Stimulated activated CD4-positive, alpha-beta T cell treated with anti-CD3 and anti-CD28 coated beads, Interleukin-1b, Interleukin-23, amount 100 ng/mL, for 1 hour (primary cell): ENCODE measurements at places on chromosomes 7 and 10.

DNA sequence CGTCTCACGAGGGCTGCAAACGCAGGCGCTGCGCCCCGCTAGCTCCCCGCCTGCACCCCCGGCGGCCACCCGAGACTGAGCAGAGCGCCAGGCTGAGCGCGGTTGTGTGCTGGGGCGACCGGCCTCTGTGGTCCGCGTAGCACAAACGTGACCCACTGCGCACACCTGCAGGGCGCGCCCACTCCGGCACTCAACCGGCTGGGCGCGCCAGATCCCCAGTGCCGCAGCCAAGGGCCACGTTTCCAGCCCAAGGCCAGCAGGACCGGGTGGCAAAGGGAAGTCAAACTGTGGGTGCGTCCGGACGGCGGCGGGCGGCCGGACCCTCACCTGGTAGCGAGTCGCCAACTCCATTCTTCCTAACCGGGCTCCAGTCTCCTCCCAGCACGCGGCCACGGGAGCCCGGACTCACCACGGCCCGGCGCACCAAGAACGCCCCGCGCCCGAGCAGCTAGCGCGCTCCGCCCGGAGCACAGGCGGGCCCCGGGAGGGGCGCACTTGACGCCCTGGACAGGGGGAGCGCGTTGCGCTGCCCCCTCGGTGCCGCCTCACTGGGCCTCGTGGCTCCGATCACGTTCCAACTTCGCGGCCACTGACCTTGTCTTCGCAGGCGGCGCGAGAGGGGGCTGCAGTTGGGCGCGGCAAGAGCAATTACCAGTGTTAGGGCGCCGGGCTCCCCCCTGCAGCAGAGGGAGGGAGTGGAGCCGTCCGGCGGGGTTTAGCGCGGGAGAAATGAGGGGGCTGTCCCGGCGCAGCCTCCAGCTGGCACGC lies at the start of gene CDCA7L:
Gene CDCA7L, minus strand, starts transcription at position 446 of the 768 bp plus-strand sequence. Its CDS starts 95 bp downstream, at position 351.
- DNase-seq = peak; percentile 29

DNA sequence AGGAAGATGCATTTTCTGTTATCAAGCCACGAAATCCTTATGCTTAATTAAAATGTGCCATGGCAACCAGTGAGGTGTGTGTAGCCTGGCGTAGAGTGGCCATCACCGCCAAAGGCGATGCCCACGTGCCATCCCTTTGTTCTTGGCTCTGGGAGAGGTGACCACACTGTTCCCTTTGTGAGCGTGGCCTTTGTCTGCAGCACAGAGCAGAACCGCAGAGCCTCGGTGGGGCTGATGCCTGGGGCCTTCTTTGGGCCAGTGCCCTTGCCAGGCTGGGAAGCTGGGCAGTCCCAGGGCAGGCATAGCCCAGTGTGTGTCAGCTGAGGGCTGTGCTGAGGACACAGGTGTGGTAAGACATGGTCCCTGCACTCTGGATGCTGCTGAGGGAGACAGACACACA lies 48.3 kb downstream of the BUB3 start:
- DNase-seq = no peak

DNA sequence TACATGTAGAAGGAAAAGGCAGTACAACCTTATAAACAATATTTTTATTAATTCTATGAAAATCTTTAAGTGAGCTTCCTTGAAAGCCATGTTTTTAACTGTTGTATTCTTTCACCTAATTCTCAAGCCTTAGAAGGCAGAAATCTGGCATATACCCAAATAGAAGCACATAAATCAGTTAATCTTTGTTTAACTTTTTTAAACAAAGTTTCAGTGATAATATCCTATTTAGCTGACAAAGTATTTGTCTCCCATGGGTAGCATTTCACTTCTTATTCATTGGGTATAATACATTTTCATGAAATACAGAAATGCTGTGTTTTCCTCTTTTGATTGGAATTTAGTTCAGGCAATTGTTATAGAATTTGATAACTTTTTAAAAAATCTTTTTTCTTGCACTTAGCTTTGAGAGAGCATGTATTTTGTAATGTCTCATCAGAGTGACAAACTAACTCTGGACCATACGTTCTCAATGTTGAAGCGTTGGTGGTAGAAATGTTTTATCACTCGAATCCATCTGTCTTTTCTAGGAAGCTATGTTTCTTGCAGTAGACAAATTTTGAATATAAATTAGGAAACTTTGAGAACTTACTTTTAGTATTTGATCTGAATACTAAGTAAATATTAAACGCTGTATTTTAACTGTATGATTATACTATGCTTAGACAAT lies 78.1 kb downstream of the CREM start:
- no peak for DNase-seq

GRCh38 chr7:151244841-151245346 lies 3.6 kb downstream of the SMARCD3 start:
- no peak for DNase-seq

DNA sequence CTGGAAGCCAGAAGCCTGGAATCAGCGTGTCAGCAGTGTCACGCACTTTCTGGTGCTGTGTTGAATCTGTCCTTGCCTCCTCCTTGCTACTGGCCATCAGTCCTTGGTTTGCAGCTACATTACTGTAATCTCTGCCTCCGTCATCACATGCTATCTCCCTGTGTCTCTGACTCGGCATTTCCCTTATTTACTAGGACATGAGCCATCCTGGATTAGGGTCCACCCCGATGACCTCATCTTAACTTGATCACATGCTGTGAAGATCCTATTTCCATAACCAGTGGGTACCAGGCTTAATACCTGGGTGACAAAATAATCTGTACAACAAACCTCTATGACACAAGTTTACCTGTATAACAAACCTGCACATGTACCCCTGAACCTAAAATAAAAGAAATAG lies 518.0 kb upstream of the KLF6 start:
- no peak for DNase-seq

DNA sequence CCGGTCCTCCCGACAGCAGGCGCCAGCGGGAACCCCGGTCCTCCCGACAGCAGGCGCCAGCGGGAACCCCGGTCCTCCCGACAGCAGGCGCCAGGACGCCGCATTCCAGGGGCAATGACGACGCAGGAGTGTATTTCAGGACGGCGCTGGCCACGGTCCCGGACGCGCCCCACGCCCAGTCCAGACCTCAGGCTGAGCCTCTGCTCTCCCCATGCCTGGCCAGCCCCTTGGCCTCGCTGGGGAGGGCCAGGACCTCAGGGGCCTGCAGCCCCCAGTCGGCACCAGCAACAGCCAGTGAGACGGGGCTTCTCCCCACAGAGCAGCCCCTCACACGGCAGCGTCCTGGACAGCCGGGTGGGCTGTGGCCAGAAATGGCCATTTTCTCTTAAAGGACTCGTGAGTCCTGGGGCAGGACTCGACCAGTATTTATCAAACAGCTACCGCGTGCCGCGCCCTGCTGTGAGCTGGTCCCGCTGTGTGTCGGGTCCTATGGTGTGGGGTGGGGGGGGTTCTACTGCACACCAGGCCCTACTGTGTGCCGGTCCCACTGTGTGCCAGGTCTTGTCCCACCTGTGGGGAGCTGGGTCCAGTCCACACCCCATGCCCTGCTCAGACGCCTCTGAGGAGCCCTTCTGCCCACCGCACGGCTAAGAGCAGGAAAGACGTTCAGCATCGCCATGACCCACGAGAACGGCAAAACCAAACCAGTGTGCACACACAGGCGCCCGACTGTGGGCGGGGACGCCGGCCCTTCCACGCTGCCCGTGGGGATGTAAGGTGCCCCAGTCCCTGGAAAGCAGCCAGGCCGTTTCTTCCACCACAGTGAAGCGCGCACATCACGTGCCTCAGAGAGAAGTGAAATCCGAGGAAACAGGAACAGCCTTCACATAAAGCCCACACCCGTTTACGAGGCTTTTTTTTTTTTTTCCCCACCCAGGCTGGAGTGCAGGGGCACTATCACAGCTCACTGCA lies 33.3 kb downstream of the GET4 start:
- DNase-seq = no peak

GRCh38 chr10:132676193-132676891 lies 109.6 kb downstream of the NKX6-2 start:
- DNase-seq = no peak

DNA sequence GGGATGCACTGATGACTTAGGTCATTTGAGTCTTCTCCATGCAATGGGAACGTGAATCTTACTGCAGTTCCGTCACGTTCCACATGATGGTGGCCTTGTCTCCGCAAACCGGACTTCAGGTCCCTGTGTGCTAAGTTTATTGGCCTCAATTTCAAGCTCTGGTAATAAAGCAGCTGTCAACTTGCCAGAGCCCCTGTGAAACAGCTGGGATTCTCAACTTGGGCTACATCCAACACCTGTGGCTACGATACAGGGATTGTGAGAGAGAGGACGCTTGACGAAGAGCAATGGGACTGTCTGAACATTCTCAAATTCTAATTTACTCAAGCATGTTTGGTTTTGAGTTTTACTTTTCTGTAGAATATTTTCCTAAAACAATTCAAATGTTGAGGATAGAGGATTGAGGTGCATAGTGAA lies 174.2 kb downstream of the PTN start:
- no peak for DNase-seq

DNA sequence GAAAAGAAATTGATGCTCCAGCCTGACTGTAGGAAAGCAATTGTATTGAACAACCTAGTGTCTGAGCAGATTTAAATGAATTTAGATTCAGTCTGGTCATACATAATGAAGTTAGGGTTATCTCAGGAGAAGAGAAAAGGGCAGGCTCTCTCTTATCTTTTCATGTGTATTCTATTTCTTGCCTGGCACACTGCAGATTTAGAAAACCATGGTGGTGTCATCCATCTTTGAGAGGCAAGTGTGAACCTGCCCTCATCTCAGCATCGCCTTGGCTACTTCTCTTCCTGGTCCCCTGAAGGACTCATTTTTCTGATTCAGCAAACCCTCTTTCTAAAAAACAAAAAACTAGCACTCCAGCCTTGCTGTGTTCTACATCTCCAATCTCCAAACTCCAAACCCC lies 137.7 kb downstream of the LRRC4 start:
- no peak for DNase-seq

GRCh38 chr10:21494191-21495001 lies 31.1 kb downstream of the SKIDA1 start:
- no peak for DNase-seq

- no peak for DNase-seq
Measured at GRCh38 chr10:104809288-104810090, 168.4 kb downstream of the SORCS3 start.

DNA sequence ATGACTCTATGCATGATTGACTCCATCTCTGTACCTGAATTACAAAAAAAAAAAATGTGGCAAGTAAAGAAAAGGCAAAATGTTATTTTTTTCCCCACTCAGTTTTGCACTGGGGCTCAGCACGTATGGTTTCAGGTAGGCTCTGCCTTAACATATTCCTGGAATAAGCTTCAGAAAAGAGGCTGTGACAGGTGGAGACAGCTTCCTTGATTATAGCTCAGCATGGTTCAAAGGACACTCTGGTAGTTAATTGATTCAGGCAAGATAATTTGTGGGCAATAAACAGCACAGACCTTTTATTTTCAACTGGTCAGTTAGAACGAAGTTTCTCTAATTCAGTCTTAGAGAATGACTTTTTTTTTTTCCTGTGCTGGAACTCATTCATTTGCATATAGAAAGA lies 347.3 kb downstream of the GALNT17 start:
- no peak for DNase-seq

- DNase-seq = no peak
Measured at GRCh38 chr10:35379226-35380137, 43.2 kb downstream of the CCNY start.

DNA sequence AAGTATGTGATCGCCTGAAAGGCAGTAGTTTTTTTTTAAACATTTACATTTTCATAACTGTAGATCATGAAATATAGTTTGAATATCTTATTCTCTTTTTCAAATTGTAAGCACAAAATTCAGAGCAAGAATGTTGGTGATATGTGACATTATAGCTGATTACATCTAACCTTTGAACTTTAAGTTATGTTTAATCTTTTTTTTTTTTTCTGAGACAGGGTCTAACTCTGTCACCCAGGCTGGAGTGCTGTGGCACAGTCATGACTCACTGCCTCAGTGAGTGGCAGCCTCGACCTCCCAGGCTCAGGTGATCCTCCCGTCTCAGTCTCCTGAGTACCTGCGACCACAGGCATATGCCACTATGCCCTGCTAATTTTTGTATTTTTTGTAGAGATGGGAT lies 278.7 kb upstream of the NEBL start:
- no peak for DNase-seq

- DNase-seq = no peak
Measured at GRCh38 chr7:40760987-40761386, 626.2 kb downstream of the SUGCT start.

DNA sequence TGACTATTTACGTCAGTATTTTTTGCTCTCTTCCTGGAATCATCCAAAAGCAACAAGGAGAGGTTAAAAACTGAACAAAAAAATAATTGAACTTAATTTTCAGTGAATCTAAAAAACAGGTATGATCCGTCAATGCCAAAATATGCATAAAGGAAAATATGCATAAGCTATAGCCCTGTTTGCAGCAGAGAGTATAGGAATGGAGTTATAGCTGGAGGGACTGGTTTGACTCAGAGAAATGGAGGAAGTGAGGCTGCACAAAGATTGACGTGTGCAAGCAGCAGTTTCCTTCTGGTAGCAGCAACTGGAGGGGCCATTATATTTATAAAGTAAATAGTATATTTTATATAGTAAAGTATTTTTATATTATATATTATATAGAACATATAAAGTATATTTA lies 37.1 kb downstream of the GNG11 start:
- no peak for DNase-seq

- no peak for DNase-seq
Measured at GRCh38 chr10:106716381-106716780, 448.1 kb downstream of the SORCS1 start.

DNA sequence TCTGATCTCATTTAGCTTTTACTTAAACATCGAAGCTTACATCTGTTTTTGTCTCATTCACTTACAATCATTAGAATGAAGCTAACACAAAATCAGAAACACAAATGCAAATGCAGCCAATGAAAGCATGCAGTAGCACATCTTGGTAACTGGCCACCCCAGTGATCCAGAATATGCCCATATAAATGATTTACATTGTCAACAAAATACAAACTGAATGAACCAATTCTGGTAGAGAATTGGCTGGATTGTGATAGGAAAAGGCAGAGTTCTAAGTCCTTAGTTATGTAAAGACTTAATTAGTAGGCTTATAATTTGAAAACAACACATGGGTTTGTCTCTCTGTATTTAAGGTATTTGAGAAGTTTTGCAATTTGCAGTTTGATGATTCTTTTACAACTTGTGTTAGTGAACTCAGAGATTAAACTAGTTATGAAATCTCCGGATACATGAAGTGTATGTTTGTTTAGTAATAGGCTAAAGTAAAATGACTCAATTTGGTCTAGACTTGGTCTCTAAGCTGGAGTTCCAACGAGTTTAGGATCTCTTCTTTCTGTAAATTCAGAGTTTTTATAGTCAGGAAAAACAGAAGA lies 21.2 kb downstream of the TECTB start:
- DNase-seq = no peak

DNA sequence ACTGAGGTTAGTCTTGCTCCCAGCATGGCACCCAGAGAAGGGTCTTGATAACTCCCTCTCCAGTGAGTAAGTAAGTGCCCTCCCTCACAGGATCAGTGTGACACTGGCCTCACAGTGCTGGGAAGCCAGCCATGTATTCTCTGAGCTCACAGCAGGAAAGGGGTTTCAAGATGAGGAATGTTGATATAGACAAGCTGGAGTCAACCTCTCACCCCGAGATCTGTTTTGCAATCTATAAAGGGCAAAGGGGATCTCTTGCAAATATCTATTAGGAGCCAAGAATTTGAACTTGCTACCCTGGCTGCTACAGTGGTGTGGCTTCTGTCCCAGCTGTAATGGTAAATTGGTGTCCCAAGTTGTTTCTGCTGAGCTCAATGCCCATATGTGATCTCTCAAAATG lies 70.2 kb upstream of the ADAM12 start:
- DNase-seq = no peak

GRCh38 chr7:49432254-49432653 lies 341.2 kb upstream of the VWC2 start:
- DNase-seq = no peak

- DNase-seq = no peak
Measured at GRCh38 chr10:18221123-18221522, 80.9 kb downstream of the CACNB2 start.
